GM23338 (cell line): ENCODE measurements at places on chromosomes 2 and 18. TPM values are rescaled to one million over a fixed set of nuclear protein-coding genes. Genes with fewer than 3 reads are reported as not detected.

The RAB6D gene
- not detected in 2 replicates for total RNA-seq

The MC2R gene
- not detected in 2 replicates for total RNA-seq

DNA sequence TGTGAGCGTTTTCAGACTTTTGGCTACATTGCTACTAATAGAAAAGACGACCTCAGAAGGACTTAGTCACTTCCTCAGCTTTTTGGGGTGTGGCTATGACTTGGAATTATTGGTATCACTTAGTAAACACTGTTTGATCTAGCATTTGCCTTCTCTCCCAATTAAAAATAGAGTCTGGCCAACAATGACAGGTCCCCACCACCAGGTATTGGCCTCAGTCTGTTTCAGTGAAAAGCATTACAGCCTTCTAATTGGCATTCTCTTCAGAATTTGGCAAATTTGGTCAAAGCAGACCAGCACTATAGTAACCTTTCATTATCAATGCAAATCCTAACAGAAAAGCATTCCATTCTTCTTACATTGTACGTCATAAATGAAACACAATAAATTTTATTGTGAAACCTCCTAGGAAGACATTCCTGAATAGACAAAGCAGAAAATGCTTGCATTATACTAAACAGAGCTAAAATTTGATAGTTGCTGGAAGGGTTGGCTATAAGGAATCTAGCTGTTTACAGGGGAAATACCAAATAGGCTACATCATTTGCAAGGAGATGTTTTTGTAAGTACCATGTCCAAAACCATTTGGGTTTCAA, 613.9 kb downstream of the IRS1 start:
- H3K4me1 ChIP-seq, result peaks cover 14% of the 10 kb centered on the region
- no peak overlapping the region for H3K4me3 ChIP-seq
- H3K27ac ChIP-seq, result no peak overlapping the region
- H3K36me3 ChIP-seq, result no peaks in the 10 kb centered on the region

The C2orf66 gene
- not detected in 2 replicates for total RNA-seq

- H3K4me1 ChIP-seq, result peaks cover 8% of the 10 kb centered on the region
- H3K36me3 ChIP-seq, result no peaks in the 10 kb centered on the region
- no peak for DNase-seq
- H3K27me3 ChIP-seq, result no peaks in the 10 kb centered on the region
- H3K27ac ChIP-seq, result no peak overlapping the region
These were observed 33.5 kb upstream of the ASNSD1 start for GRCh38 chr2:189627789-189628188.

The TM4SF20 gene
- not detected in 2 replicates for total RNA-seq

- H3K27ac ChIP-seq, result no peak overlapping the region
- no peak overlapping the region for H3K4me3 ChIP-seq
- no peaks in the 10 kb centered on the region; the same call in 1 of the 2 replicates for H3K36me3 ChIP-seq
- no peaks in the 10 kb centered on the region for H3K27me3 ChIP-seq
- no peaks in the 10 kb centered on the region for H3K4me1 ChIP-seq
- no peak for DNase-seq
These were observed 645.0 kb downstream of the CBLN2 start for GRCh38 chr18:71899183-71899582.

The NXPH2 gene
- 2.9 and 8.3 TPM in 2 replicates for total RNA-seq

The ZDBF2 gene
- total RNA-seq, result 35.6 and 41.1 TPM in 2 replicates

The CFAP210 gene
- 0.08 TPM in 1 of 2 replicates, not detected in the other for total RNA-seq

The REG1B gene
- total RNA-seq, result not detected in 2 replicates

DNA sequence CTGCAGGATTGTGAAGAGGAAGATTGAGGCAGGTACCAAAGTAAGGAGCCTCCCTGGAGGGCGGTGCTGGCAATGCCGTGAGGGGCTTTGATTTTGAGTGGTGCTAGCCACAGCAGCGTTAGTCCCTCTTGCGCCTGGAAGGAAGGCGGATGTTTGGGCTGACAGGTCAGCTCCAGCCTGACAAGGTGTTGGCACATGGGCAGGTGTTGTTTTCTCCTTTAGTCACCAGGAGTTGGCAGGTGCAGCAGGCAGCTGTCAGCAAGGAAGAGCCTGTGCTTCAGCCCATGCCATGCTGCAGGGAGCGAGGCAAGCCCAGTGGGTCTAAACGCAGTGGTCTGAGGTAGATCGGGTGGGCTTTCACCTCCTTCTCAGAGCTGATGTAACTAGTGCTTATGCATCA, 8.5 kb downstream of the SEC11C start:
- no peaks in the 10 kb centered on the region; the same call in 1 of the 2 replicates for H3K4me1 ChIP-seq
- no peak overlapping the region for H3K4me3 ChIP-seq
- no peaks in the 10 kb centered on the region for H3K27me3 ChIP-seq
- no peak overlapping the region for H3K27ac ChIP-seq
- H3K36me3 ChIP-seq, result no peaks in the 10 kb centered on the region

The POTEJ gene
- total RNA-seq, result 0.63 TPM in 1 of 2 replicates, not detected in the other

DNA sequence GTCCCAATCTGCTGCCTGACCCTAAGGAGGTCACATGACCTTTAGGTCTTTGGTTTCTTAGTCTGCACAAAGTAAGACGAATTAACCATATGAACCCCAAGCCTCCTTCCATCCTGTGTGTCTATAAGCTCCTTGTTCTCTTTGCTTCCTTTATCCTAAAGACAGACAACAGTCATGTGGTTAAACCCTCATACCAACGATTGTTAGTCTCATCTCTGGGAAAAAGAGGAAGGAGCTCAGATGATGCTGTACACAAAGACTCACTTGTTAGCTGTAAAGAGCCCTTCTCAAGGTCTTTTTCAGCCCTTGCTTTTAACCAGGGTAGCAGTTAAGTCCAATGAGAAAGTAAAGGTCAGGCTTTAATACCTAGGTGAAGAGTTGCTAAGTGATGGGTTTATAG, 443.7 kb downstream of the TNS1 start:
- H3K27ac ChIP-seq, result no peak overlapping the region
- H3K36me3 ChIP-seq, result peaks cover 6% of the 10 kb centered on the region

The ANKRD53 gene
- 0.73 and 1.3 TPM in 2 replicates for total RNA-seq

DNA sequence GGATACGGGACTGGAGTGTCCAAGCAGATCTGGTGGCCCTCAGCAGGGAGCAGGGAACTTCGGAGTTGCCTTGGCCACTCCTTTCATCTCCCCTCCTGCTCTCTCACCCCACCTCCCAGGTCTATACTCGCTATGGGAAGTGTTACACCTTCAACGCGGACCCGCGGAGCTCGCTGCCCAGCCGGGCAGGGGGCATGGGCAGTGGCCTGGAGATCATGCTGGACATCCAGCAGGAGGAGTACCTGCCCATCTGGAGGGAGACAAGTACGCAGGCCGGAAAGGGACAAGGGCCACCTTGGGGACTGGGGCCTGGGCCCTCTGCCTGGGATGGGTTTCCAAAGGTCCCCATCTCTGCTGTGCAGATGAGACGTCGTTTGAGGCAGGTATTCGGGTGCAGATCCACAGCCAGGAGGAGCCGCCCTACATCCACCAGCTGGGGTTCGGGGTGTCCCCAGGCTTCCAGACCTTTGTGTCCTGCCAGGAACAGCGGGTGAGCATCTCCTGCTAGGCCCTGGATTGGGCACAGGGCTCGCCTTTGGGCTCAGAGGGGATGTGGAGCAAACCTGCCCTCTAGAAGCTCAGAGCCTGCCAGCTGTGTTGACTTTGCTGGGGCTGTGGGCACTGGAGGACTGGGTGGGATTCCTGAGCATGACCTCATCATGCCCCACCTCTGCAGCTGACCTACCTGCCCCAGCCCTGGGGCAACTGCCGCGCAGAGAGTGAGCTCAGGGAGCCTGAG, 11.8 kb downstream of the CHPF start:
- DNase-seq, result no peak
- no peak overlapping the region for H3K4me3 ChIP-seq
- H3K36me3 ChIP-seq, result no peaks in the 10 kb centered on the region; the same call in 1 of the 2 replicates
- peaks cover 29% of the 10 kb centered on the region for H3K27me3 ChIP-seq

The CNRIP1 gene
- total RNA-seq, result 5.9 and 6.9 TPM in 2 replicates

DNA sequence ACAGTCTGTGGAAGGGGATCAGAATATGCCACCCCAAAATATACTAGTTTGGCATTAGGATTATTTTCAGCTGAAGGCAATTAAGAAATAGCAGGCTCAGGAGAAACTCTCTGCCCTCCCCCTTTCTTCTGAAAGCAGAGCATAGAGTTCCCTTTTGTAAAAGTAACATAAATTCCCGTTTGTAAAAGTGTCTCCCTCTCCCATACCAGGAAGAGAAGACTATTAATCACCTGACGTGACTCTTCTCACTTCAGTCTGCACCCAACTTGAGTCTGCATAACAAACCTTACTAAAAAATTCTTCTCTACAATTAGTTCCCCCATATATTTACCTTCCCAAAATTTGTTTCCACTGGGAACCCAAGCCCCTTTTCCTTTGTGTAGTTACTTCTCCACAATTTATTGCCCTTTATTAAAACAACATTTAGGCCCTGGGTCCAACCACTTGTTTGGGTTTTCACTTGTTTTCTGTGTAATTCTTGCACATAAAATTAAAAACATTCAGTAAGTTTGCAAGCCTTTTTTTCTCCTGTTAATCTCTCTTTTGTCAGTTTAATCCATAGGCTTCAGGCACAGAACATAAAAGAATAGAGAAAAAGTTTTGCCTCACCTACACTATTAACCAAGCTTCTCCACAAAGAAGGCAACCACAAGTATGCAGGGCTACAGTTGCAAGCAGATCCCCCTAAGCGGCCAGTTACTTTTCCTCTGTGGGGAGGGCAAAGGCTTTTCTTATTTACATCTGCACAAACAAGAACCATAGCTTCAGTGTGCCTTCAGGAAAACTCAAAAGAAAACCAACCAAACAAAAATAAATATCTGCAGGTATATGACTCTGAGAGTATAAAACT, 107.6 kb upstream of the MSH2 start:
- peaks cover 23% of the 10 kb centered on the region for H3K4me1 ChIP-seq
- H3K27ac ChIP-seq, result no peak overlapping the region
- no peaks in the 10 kb centered on the region for H3K27me3 ChIP-seq
- DNase-seq, result no peak
- H3K36me3 ChIP-seq, result no peaks in the 10 kb centered on the region

The HOXD9 gene
- not detected in 2 replicates for total RNA-seq

- H3K36me3 ChIP-seq, result no peaks in the 10 kb centered on the region
- peaks cover 45% of the 10 kb centered on the region for H3K4me1 ChIP-seq
- peak; percentile 70 for DNase-seq
- peaks cover 100% of the 10 kb centered on the region for H3K27me3 ChIP-seq
These were observed 8.1 kb downstream of the EMX1 start for GRCh38 chr2:72925328-72925943.

DNA sequence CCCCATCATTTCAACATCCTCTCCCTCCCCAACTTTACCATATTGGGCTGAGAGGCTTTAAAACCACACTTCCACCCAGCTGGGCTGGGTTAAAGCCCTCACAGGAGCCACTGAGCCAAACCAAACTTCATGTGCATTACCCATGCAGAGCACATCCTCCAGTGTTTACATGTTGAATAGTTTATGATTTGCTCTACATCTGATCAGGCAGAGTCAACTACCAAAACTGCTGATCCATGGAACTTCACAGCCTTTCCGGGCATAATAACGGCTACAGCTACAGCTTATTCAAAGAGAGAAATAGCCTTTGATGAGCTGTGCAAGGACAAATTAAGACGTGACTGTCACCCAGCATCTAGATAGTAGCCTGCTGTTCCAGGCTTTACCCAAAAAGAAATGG, 39.0 kb downstream of the MAIP1 start:
- H3K27ac ChIP-seq, result no peak overlapping the region
- H3K27me3 ChIP-seq, result no peaks in the 10 kb centered on the region
- H3K4me1 ChIP-seq, result no peaks in the 10 kb centered on the region
- no peaks in the 10 kb centered on the region for H3K36me3 ChIP-seq
- DNase-seq, result no peak
- H3K4me3 ChIP-seq, result no peak overlapping the region

DNA sequence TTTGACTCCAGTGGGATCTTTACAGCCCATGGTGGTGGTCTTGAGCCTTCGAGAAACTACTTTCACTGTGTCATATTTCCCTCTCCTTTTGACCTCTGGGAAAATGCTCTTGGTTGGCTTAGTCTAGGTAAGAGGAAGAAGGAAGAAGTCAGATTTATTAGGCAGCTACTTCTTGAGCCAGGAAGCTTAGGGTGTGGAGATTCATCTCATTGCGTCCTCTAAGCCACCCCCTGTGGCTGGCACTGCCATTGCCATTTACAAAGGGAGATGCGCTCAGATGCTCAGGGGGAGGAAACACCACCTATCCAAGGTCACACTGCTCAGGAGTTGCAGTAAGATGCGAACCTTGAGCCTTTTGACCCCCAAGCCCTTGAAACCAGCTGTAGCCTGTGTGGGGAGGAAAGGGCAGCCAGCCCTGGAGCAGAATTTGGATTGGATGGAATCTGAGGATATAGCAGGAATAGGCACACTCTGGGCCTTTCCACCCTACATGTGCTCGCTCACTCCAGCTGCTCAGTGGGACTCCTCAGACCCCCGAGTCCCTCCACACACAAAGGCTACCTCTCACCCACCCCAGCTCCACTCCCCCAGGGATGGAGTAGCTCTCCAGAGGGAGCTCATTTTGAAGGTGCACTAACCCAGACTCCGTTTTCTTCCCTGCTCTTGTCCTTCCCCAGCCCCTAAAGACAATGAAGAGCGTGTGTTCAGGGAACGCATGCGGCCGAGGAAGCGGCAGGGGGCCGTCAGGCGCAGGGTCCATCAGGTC, 321.3 kb upstream of the EPAS1 start:
- H3K4me1 ChIP-seq, result no peaks in the 10 kb centered on the region
- no peak for DNase-seq
- no peak overlapping the region for H3K27ac ChIP-seq
- H3K4me3 ChIP-seq, result no peak overlapping the region
- H3K36me3 ChIP-seq, result no peaks in the 10 kb centered on the region
- H3K27me3 ChIP-seq, result no peaks in the 10 kb centered on the region

The ECEL1 gene
- 17.5 and 18.0 TPM in 2 replicates for total RNA-seq

The MROH2A gene
- not detected in 2 replicates for total RNA-seq

- no peaks in the 10 kb centered on the region for H3K27me3 ChIP-seq
- H3K4me1 ChIP-seq, result no peaks in the 10 kb centered on the region; the same call in 1 of the 2 replicates
- H3K27ac ChIP-seq, result no peak overlapping the region
- no peak overlapping the region for H3K4me3 ChIP-seq
- no peak for DNase-seq
- H3K36me3 ChIP-seq, result no peaks in the 10 kb centered on the region
These were observed 88.5 kb upstream of the APCDD1 start for GRCh38 chr18:10365901-10366300.

DNA sequence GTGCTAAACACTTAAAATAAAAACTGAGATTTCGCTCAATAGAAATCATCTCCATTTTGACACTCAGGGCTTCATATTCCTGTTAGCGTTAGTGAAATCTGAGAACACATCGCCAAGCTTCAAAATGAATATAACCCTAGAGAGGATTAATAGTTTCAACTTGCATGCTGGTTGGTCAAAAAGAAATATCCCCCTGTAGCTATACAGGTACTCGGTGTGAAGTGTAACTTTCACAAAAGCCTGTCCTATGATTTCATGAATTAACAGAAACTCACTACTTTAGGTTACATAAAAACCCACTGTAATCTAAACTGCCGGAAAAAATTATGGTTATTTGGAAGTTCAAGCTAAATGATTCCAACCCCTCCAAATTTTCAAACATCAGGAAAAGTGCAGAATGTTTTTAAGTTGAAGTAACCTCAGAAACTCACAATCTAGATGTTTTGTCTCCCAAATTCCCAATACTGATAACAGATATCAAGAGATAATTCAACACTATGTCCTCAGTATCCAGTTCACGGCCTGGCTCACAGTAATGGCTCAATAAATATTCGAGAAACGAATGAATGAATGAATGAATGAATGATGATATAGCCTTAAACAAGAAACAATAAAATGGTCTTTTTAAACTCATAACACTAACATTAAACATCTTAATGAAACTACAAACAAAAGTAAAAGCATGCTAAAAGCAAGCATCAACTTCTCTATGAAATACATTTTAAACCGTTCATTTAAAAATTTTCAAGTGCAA, 2.5 kb downstream of the TLK1 start:
- no peaks in the 10 kb centered on the region for H3K27me3 ChIP-seq
- H3K4me1 ChIP-seq, result peaks cover 55% of the 10 kb centered on the region
- no peak for DNase-seq
- H3K27ac ChIP-seq, result no peak overlapping the region
